GM12864 (cell line): ENCODE measurements at places on chromosomes 13 and 19.
A peak's percentile ranks its signal among the peaks of the same experiment; 100 is the strongest.

- DNase-seq = no peak
Measured at GRCh38 chr13:42102961-42103865, 54.8 kb downstream of the DGKH start.

GRCh38 chr19:18537431-18537830 lies 5.9 kb downstream of the FKBP8 start:
- no peak for DNase-seq

- DNase-seq = no peak
Measured at GRCh38 chr19:19111967-19112580, 26.2 kb downstream of the TMEM161A start.

GRCh38 chr13:33409673-33410510 lies 124.3 kb upstream of the STARD13 start:
- no peak for DNase-seq

- DNase-seq = peak; percentile 57
Measured at GRCh38 chr13:40206241-40207000, 460.0 kb downstream of the FOXO1 start.
